ENCODE measurements at places on chromosomes 6 and 20.

- DNase-seq: no peak
Measured at GRCh38 chr6:51108563-51109234, 290.0 kb downstream of the TFAP2B start.

GRCh38 chr20:48975955-48976354 is 54.4 kb downstream of the ARFGEF2 start:
- no peak for DNase-seq

DNA sequence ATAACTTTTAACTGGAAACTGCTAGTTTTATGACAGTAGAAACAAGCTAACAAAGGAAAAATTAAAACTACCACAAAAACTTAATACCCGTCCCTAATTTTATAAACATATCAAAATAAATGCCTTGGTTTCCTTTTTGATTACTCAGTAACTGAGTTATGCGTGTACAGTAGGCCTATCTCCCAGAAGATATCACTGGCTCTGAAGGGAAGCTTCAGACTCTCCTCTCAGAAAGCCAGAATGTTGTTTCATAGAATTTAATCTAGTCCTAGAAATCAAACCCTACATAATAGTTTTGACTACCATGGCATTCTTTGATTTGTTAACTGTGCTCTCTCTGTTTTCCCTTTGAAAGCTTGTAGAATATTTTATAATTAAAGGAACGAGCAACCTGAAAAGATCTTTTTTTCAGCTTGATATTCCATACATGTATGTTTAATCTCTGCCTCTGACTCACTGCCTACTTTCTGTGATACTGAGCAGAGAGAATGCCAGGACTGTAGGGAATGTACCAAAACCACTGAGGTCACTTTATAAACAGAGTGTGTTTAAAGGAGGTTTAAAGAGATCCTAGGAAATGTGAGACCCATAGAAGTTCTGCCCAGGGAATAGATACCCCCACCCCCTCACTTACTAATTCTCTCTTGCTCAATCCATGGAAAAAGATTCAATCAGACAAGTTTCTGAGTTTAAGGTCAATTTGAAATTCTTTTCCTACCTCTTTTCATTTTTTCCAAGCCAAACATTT is 311.5 kb downstream of the HDGFL1 start:
- DNase-seq: peak; percentile 69

DNA sequence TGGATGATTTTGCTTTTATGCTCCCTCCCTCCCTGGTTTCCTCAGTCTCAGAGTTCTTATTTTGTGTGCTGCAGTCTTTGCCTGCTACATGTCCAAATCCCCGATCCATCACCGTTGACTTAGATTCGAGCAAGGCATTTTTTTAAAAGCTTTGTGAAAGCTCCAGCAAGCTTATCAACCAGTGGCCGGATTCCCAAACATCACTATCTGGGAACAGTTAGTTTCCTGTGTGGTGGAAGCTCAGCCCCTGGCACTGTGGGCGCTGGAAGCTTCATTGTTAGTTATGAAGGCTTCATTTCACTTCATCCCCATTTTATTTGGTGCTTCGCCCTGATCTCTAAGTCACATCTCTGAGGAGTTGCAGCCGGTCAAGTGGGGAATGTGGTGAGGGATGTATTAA is 44.7 kb downstream of the DEK start:
- DNase-seq: no peak

GRCh38 chr20:50426866-50427718 is 83.1 kb upstream of the PTPN1 start:
- no peak for DNase-seq

GRCh38 chr6:170444811-170445211 is 108.3 kb downstream of the PSMB1 start:
- DNase-seq: no peak

All from HTR-8/SVneo (cell line).